Activated T-cell treated with anti-CD3 and anti-CD28 coated beads for 4 hours (primary cell): ENCODE measurements at places on chromosomes 3 and 15.

- DNase-seq: no peak
These were observed 121.1 kb upstream of the GOLIM4 start for GRCh38 chr3:168216851-168217250.

DNA sequence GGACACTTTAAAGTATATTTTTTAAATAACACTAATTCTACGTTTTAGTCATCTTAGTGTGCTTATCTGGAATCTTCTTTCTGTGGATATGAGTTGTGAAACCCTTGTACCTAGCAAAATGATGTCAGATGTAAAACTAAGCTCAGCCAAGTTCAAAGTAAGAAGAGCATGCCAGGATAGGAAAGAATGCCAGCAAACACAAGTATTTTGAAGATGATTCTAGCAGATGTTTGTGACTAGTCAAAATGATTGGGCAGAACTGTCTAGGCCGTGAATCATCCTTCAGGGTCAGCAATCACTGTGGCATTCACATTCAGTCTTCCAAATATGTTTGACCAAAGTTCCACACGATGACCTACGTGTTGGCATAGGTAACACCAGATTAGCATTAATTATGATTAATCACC, 5.4 kb upstream of the PLOD2 start:
- DNase-seq: no peak

- DNase-seq: no peak
These were observed 263.2 kb downstream of the NLGN1 start for GRCh38 chr3:173660645-173661299.

- DNase-seq: no peak
These were observed 192.4 kb downstream of the LRRN1 start for GRCh38 chr3:3991598-3991997.

GRCh38 chr3:78090382-78090781, 1050.5 kb downstream of the ROBO2 start:
- DNase-seq: no peak

- DNase-seq: no peak
These were observed 3.6 kb downstream of the SMC4 start for GRCh38 chr3:160403028-160403545.

GRCh38 chr3:135133905-135134683, 339.0 kb downstream of the EPHB1 start:
- no peak for DNase-seq
